Muscle of leg (tissue), 16 donors: ENCODE measurements at places on chromosomes 2 and 18.
A peak's percentile ranks its signal among the peaks of the same experiment; 100 is the strongest.

- DNase-seq: peak; percentile 74
Measured at GRCh38 chr2:239252801-239253200, 148.0 kb downstream of the HDAC4 start.

GRCh38 chr2:200345975-200346374 lies 39.5 kb downstream of the SPATS2L start:
- peak; percentile 93 for DNase-seq

DNA sequence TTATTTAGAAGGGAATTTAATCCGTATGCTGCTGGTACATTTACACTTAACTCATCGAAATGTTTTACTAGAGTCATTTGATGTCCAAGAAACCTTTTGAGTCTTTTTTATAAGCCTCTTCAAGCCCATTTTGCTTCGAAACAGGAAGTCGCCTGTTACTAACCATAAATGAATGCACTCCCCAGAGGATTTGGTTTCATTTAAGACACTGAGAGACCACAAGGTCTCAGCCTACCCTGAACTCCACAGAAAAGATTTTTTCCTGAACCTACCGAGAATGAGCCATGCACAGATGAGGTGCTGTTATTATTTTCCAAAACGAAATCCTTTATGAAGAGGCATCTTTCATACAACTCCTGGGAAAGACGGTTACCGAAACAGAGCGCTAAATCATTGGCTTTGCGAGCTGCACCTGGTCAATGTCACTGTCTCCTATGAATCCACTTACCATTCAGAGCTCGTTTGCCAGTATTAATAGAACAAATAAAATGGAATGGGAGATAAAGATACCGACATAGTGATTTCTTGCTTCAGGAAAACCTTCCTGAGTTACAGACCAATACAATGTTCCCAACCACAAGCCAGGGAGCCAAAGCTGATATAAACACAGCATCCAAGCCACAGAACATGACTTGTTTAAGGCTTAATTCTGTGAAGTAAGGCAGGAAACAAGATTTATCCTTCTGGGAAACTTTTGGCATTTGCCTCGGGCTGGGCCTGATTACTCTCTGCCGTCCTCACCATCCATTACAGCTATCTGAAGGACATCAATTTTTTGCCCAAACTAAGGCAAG lies 382.1 kb downstream of the OSR1 start:
- DNase-seq: peak; percentile 83

GRCh38 chr2:182904844-182905243 lies 38.4 kb upstream of the FRZB start:
- DNase-seq: no peak

DNA sequence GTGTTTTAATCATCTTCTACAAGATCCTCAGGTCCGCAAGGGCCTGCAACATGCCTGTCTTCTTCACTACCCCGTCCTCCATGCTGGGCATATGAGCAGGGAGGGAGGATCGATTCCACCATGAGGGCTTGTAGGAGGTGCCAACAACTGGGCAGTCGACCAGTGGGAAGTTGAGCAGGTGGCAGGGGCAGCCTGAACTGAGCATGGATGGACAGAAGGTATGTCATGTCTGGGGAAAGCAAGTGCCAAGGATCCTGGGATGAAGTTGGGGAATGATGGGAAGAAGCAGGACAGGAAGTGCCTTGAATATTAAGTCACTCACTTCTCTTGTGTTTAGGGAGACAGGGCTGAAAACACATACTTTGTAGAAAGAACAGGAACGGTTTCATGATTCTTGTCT lies 44.7 kb downstream of the CTIF start:
- no peak for DNase-seq

- DNase-seq: no peak
Measured at GRCh38 chr2:162282765-162283425, 35.6 kb downstream of the IFIH1 start.

GRCh38 chr2:235286622-235287374 lies 207.0 kb upstream of the AGAP1 start:
- peak; percentile 63 for DNase-seq

GRCh38 chr18:44594799-44595467 lies 85.8 kb upstream of the SETBP1 start:
- DNase-seq: peak; percentile 61

- no peak for DNase-seq
Measured at GRCh38 chr18:36406805-36407204, 109.3 kb downstream of the FHOD3 start.

GRCh38 chr2:42754776-42755140 lies 9.2 kb downstream of the OXER1 start:
- no peak for DNase-seq

- peak; percentile 41 for DNase-seq
Measured at GRCh38 chr2:178976351-178976750, 73.6 kb downstream of the CCDC141 start.

- peak; percentile 43 for DNase-seq
Measured at GRCh38 chr2:230643576-230644291, 68.9 kb upstream of the CAB39 start.

DNA sequence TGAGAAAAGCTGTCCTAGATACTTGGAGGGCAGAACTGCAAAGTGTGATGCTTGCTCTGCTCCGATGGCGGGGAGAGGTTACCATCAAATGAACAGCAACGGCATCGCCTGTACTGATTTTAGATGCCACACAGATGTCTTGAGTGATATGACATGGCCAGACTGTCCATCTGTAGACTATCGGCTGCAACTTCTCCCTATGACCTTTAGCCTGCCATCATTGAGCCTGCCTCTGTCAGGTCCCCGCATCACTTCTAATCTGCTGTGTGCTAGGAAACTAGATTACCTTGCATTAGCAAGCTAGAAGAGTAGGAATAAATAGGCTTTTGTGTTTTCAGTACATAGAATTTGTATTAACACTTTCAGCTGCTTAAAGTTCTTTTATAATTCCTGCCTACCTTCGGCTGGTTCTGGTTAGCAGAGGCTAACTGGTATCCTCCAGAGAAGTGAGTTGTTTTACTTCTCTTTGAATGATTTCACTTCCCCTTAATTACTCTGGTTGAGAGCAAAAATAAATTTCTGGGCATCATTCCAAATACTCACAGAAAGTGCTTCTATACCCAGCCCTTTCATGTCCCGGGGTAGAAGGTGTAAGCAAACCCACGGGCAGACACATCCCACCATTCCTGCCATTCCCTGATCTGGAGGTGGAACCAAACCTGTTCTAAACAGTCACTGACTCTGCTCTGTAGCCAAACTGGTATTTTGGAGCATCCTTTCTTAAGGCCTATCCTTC lies 24.0 kb downstream of the GAREM2 start:
- peak; percentile 59 for DNase-seq

DNA sequence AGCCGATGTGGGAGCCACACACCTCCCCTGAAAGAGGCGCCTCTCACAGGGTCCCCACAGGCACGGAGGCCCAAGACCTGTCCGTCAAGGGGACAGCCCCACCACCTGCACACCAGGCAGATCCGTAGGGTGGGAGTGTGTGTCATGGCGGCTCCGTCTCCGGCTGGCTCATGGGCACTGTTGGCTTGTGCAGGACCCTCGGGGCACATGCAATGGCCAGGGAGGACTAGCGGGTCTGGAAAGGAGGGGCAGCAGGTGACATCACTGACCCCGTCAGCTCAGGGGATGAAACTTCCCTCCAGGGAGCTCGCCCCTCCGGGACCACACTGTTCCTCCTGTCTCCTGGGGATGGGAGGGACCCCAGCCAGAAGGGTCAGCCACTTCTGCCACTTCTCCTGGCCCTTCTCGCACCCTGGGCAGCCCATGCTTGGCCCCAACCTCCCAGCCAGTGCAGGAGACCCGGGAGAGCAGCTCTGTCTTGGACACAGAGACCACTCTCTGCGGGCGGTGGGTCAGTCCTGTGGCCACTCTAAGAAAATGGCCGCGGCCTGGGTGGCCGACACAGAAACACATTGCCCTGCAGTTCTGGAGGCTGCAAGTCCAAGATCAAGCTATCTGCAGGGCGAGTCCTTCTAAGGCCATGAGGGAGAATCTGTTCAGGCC lies 75.1 kb upstream of the TWIST2 start:
- DNase-seq: no peak

DNA sequence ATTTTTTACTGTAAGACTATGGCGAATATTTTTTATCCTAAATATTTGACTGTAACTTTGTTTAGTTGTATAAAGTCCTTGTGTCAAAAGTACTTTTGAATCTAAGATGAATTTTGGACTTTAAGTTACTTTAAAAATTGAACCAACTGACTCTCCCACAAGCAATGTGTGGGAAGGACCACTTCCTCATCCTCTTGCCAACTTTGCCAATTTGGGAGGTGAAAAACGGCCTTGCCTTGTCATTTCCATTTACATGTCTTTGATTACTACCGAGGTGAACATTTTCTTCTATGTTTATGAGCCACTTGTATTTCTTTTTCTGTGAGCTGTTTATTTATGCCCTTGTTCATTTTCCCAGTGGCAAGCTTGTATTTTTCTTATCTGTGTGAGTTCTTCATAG lies 12.8 kb upstream of the MSGN1 start:
- no peak for DNase-seq

- DNase-seq: peak; percentile 88
Measured at GRCh38 chr18:13441736-13442135, 223.2 kb downstream of the LDLRAD4 start.

GRCh38 chr2:467892-468647 lies 180.2 kb upstream of the ALKAL2 start:
- DNase-seq: no peak

GRCh38 chr2:71575966-71576365 lies 122.6 kb downstream of the DYSF start:
- DNase-seq: no peak

GRCh38 chr18:62812242-62812641 lies 96.9 kb downstream of the PHLPP1 start:
- no peak for DNase-seq

DNA sequence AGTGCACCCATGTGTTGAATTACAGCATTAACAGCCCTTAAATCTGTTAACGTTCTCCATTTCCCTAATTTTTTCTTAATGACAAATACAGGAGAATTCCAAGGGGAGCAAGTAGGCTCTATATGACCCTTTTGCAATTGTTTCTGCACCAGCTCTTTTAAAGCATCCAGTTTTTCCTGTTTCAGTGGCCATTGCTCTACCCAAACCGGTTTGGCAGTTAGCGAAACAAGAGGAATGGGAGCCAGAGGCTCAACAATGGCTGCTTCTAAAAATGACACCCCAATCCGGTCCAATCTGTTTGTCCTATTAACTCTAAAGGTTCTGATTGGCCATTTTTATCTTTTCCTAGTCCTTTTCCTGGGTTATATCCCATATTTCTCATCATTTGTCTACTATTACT lies 15.1 kb upstream of the SUCLG1 start:
- DNase-seq: no peak

DNA sequence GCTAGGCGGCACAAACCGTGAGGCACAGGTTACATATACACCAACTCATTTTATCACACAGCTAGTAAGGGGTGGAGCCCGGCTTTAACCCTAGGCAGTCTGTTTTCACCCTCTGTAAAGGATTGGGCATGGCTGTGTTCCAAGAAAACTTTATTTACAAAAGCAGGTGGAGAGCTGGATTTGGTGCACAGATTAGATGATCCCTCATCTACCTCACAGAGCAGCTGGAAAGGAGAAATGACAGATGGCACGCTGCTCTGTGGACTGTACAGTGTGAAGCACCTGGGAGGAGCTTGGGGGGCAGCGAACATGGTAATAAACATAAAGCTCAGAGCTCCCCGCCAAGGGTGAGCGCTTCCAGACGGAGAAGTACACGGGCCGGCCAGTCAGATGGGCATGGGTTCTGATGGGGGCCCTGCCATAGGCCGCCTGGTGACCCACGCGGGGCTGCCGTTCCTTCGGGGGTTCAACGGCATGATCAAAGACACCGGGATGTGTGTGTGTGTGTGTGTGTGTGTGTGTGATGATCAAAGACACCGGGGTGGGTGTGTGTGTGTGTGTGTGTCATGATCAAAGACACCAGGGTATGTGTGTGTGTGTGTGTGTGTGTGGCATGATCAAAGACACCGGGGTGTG lies 862 bp upstream of the TMEM177 start:
- peak; percentile 57 for DNase-seq

- no peak for DNase-seq
Measured at GRCh38 chr2:230958820-230959756, 34.0 kb upstream of the GPR55 start.

DNA sequence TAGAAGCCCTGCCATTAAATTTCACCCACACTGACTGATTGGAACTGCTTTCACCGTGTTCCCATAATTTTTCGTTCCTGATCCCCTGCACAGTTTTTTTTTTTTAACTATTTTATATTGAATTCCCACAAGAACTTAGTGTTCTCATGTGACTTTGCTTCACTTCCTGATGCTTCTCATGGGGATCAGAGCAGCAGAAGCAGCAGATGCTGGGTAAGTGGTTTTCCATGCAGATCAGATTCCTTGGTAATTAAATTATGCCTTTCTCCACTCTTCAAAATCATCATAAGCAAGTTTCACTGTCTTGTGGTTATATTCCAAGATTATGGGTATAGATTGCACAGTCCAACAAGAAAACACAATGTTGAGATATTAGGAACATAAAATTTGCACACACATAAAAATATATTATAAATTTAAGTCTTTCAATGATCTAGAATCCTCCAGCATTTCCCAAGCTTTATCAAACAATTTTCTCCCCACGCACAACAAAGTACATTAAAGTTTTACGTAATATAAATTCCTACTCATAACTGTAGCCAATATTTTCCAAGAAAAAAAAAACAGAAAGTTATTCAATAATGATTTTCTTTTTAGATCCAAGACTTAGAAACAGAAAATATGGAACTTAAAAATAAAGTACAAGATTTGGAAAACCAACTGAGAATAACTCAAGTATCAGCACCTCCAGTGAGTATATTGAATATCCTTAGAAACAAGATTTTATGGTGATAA lies 277.9 kb downstream of the GULP1 start:
- DNase-seq: peak; percentile 65

GRCh38 chr18:63831080-63831788 lies 56.0 kb downstream of the SERPINB7 start:
- DNase-seq: no peak

GRCh38 chr2:215397632-215398341 lies 38.1 kb downstream of the FN1 start:
- DNase-seq: no peak

DNA sequence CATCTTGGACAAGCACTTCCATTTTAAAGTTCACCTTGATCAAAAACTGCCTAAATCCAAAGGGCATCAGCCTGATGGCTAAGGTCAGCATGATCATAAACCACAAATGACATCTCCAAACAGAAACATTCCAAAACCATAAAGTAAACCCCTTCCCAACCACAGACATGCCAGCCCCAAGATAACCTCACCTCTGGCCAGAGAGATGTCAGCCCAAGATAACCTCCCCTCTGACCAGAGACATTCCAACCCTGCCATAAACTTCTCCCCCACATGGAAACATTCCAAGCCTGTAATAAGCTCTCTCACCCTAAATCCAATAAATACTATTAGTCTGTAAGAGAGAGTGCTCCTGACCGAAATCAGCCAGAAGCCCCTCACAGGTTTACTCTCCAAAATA lies 18.6 kb upstream of the MARCO start:
- no peak for DNase-seq
